Jurkat, Clone E6-1 (cell line): ENCODE measurements at places on chromosomes 1 and 21.
A peak's percentile ranks its signal among the peaks of the same experiment; 100 is the strongest.

DNA sequence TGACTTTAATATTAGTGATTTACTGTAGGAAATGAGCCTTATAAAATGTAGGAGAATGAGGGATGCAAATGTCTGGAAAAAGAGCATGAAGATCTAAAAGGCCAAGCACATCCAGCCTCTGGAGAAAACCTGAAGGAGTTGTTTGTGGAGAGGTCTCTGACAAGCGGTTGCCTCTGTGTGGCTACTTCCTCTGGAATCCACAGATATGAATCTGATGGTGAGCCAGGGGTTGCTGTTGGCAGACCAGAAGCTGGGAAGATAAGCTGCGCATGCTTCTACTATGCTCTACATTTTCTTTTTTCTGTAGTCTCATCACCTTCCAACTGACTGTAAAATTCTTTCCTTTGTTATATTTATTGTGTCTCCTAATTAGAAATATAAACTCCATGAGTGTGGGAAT, 248.6 kb downstream of the OLFM3 start:
- no peak for DNase-seq

- no peak for DNase-seq
Observed at GRCh38 chr1:103509250-103509649, 16.2 kb upstream of the RNPC3 start.

GRCh38 chr1:87864676-87865075, 536.0 kb downstream of the LMO4 start:
- DNase-seq, result peak; percentile 39

GRCh38 chr21:43645136-43645891, 14.0 kb downstream of the HSF2BP start:
- DNase-seq, result peak; percentile 25

GRCh38 chr1:8989821-8990220, 36.4 kb downstream of the SLC2A7 start:
- DNase-seq, result no peak

- peak; percentile 22 for DNase-seq
Observed at GRCh38 chr1:14977338-14977931, 176.1 kb upstream of the TMEM51 start.

GRCh38 chr1:25036117-25036546, 106.1 kb upstream of the RUNX3 start:
- no peak for DNase-seq

GRCh38 chr1:181429462-181429861, 53.9 kb upstream of the CACNA1E start:
- no peak for DNase-seq

- no peak for DNase-seq
Observed at GRCh38 chr1:182484067-182484466, 34.1 kb downstream of the RGSL1 start.

DNA sequence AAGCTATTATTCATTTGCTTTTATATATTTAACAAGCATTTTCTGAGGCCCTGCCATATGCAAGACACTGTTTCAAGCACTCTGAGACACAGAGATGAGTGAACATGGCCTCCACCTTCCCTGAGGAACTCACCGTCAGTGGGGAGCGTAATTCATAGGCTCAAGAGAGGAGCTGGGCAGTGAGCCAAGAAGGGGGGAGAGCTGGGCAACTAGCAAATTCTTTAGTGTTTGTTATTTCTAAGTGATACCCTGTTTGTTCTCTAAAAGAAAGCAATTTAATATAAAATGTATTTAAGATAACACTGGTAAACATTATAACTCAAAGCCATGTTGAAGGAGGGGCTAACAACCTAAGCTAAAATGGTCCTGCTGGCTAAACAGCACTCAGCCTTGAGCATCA, 119.2 kb upstream of the NGF start:
- DNase-seq, result no peak

- DNase-seq, result no peak
Observed at GRCh38 chr1:147745271-147745670, 15.1 kb downstream of the GJA5 start.

- DNase-seq, result peak; percentile 61
Observed at GRCh38 chr1:210815641-210816550, 318.1 kb downstream of the KCNH1 start.

- no peak for DNase-seq
Observed at GRCh38 chr21:15730484-15731242, 881 bp downstream of the USP25 start.

GRCh38 chr1:152565115-152565514, 1.5 kb downstream of the LCE3E start:
- no peak for DNase-seq

- no peak for DNase-seq
Observed at GRCh38 chr1:223000632-223001031, 142.4 kb downstream of the TLR5 start.

GRCh38 chr1:30378991-30379581, 344.3 kb downstream of the MATN1 start:
- peak; percentile 6 for DNase-seq

DNA sequence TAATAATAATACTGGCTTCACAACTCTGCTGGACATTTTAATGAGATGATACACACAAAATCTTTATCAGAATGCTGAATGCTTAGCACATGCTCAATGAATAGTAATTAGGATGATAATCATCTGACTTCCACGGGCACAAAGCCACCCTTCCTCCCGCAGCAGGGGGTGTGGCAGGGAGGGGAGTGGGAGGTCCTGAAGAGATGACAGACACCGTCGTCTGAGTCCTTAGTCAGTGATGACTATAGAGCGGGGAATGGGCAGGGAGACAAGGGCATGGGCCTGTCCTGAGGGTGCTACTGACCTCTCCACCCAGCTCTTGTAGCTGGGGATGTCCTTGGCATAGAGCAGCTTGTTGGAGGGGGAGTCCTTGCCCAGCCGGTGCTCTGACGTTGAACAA, 117.6 kb upstream of the CD34 start:
- DNase-seq, result no peak

DNA sequence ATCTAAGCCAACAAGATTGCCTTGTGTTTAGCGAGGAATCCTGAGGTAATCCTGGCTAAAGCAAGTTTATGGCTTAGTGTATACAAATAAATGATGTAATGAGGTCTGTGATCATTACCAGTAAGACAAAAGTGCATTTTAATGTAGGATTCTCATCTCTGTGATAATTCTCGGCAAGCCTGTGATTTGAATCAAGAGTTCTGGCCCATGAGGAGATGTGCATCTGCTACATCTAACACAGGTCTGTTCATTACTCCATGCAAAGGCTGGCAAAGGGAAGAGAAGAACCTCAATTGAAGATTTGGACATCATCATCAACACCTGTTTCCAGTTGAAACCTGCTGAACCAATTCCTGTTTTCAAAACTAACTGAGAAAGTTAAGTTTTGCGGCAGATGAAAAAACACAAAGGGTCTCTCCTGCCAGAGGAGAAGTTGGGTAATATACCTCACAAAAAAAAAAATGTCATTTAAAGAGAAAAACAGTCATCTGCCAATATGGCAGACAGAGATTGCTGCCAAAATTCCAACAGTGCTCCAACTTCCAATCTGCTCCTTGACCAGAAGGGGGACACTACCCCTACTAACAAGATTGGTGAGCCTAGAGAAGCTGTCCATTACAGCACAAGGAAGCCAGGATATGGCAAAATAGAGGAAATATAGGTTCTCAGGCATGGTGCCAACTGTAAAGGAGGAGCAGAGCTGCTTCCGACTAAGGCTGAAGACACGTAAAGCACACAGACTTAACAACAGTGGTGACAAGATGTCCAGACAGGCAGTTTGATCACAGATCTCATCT, 453.7 kb downstream of the TTLL7 start:
- peak; percentile 7 for DNase-seq

- DNase-seq, result no peak
Observed at GRCh38 chr21:41396558-41397075, 29.4 kb upstream of the MX1 start.

- DNase-seq, result no peak
Observed at GRCh38 chr1:89064632-89065031, 376 bp downstream of the GBP1 start.

GRCh38 chr1:239126884-239127283, 259.5 kb upstream of the CHRM3 start:
- no peak for DNase-seq

- no peak for DNase-seq
Observed at GRCh38 chr1:203288400-203288799, 16.9 kb upstream of the BTG2 start.

DNA sequence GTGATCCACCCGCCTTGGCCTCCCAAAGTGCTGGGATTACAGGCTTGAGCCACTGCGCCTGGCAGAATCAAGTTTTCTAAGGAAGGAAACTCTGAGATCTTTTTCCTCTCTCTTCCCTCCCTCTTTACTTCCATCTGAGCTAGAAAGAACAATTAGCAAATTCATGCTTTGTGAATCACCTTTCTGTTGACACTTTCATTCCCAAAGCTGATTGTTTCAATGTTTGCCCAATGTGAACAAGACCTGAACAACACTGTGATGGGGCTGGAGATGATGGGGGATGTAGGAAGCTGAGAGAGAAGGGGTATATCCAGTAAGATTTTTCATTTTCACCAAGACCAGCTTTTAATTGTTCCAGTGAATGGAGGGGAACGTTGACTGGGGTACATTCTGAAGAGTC, 5.7 kb upstream of the TENT5B start:
- DNase-seq, result no peak

GRCh38 chr1:209404577-209404976, 178.9 kb upstream of the CAMK1G start:
- DNase-seq, result no peak

- DNase-seq, result no peak
Observed at GRCh38 chr1:240693036-240693435, 81.1 kb upstream of the GREM2 start.

DNA sequence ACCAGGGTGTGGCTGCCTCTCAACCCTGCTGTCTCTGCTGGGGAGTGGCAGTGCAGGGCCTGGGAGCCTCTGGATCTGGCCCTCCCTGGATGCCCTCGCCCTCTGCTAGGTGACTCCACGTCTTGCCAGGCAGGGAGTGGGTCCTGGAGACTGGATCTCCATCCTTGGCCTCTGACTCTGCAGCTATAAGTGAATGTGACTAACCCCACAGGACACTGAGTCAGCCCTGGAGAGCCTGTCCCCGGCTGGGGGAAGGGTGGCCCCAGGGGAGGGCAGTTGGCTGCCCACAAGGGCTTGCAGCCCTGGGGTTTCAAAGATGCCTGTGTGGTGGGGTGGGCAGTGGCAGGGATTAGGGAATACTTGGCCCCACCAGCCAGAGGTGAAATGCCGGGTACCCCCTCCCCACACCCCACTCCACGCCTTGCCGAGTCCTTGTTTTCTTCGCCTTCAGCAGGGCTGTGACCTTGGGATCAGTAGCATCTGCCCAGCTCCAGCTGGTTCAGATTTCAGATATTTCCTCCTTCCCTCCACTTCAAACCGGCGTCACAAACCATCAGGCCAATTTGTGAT, 1.9 kb upstream of the MYBPH start:
- no peak for DNase-seq

GRCh38 chr1:198158735-198159589, 2.2 kb downstream of the NEK7 start:
- DNase-seq, result peak; percentile 91

GRCh38 chr1:182595641-182596240, 6.7 kb upstream of the RNASEL start:
- peak; percentile 38 for DNase-seq

DNA sequence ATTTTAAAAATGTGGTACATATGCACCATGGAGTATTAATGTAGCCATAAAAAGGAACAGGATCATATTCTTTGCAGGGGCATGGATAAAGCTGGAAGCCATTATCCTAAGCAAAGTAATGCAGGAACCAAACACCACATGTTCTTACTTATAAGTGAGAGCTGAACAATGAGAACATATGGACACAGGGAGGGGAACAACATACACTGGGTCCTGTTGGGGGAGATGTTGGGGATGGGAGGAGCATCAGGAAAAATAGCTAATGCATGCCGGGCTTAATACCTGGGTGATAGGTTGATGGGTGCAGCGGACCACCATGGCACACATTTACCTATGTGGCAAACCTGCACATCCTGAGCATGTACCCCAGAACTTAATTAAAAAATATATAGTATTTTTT, 352.5 kb upstream of the KAZN start:
- DNase-seq, result no peak

DNA sequence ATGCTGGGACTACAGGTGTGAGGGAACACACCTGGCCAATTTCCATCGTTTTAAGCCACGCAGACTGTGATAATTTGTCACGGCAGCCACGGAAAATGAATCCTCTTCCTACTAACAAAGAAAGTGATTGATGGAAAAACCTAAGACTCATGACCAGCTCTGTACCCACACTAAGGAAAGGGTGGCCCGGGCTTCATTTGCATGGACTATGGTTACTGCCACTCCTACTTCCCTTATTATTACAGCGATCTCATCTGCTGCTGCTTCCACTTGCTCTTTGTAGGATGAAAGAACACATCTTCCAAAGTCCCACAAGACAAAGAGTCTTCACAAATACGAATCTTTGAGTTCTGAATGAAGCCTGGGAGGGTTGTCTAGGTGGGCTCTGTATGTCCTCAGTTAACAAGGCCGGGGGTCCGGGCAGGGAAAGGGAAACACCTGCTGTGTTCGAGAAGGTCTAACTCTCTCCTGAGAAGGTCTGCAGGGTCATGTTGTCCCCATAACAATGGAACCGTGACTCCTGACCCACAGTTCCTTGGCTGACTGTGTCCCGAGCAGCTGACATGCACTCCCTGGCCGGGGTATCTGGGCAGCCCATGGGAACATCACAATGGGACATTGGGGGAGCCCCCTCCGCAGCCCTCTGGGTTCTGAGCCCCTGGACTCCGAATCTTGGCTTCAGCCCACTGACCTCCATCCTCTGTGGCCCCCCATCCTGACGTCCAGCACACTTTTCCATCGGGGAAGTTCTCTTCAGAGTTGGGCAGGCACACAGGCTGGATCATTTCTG, 13.3 kb upstream of the TFF1 start:
- DNase-seq, result no peak

DNA sequence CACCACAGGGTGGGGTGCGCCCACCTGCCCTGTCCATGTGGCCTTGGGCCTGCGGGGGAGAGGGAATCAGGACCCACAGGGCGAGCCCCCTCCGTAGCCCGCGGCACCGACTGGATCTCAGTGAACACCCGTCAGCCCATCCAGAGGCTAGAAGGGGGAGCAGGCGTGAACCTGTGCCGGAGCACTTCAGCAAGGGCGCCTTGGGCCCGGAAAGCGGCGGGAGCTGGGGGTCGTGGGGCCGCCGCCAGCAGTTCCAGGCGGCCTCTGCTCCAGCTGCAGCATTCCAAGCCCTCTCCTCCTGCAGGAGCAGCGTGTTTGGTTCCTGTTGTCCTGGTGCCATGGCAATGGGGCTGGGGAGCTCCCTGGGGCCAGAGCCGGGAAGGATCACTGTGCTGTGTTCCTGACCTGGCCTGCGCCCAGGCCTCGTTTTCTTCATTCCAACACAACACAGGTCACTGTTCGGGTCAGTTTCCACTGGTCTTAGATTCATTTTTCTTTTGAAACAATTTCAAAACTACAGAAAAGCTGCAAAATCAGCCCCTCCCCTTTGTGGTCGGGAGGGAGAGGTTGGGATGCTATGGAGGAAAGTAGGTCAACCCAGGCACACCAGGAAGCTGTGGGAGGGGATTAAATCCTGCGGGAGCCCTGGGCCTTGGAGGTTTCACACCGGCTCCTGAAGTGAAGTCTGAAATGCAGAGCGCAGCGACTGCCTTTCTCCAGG, 18.8 kb downstream of the SLX9 start:
- DNase-seq, result no peak

GRCh38 chr1:95793893-95794292, 559.9 kb downstream of the RWDD3 start:
- no peak for DNase-seq
